ENCODE measurements at places on chromosomes 2 and 18.

GRCh38 chr2:102761763-102762162 lies at the start of gene TMEM182:
Gene TMEM182, plus strand, starts transcription at chr2:102762031. Its CDS starts 187 bp downstream, at chr2:102762218.
- DNase-seq: no peak

DNA sequence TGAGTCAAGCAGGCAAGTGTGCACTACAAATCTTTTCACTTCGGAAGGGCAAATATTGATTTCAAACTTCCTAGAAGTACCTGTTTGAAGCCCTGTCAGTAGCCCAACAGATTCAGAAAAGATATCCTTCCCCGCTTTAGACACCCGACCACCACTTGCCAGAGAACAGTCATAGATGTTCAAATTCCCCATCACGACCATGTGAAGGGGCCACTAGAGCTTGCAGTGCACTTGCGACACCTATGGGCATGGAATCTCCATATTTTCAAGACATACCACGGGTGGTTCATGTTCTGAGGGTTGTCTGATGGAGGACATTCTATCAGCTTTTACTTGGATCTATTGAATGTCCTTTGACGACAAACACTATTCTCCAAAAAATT lies 23.8 kb downstream of the GNLY start:
- DNase-seq: no peak

- no peak for DNase-seq
Measured at GRCh38 chr2:127386246-127386645, 1.5 kb downstream of the MAP3K2 start.

DNA sequence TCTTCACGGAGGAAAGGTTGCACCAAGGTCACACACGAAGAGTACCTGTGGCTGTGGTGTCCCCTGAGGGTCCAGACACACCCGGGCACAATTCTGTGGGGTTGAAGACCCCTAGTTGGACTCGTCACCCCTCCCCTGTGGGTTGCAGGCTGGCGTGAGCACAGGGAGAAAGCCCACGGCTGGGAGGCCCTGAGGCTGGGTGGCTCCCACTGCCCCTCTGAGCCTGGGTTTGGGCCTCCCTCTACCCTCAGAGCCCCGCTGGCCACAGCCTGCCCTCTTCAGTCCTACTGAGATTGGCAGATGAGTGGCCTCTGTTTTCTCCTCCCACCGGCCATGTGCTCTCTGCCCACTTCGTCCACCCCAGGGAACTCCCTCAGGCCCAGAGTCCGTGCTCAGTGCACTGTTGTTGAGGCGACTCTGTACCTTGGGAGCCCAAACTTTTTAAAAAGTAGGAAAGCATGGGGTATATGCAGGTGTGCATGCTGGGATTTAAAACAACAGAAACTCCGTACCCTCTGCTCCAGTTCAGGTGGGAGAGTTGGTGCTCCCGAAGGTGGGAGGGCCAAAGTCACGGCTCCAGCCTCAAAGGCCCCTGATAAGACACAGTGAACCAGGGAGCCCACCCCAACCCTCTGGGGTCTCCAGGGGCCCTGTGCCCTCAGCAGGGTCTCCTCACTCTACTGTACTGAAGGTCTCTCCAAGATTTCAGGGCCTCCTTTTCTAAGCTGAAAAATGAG lies 19.1 kb downstream of the RAMP1 start:
- DNase-seq: no peak

DNA sequence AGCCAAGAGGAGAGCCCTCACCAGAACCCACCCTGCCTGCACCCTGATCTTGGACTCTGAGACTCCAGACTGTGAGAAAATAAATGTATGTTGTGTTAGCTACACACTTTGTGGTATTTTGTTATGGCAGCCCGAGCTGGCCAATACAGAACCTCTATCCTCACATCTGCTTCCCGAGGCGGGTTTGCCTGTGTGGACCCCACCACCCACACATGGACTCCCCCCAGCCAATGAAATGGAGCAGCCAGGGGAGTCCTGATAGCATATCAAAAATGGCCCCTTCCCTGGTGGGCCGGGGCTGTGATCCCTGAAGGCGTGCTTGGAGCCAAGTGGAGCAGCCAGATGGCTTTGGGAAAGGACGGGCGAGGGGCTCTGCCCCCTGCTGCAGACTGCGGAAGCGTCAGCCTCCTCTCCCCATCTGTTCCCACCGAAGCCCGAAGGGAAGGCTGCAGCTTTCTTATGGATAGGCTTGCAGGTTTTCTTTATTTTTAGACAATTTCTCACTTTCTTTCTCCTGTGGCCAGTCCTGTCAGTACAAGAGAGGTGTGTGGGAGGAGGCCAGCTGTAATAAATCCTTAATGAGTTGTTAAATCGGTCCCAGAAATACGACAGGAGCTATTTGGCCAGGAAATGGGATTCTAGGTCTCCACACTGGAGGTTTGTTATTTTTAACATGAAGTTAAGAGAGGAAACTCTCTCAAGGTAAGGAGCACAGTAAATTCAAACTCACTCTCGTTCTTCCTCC lies 34.4 kb downstream of the TEX51 start:
- DNase-seq: no peak

- DNase-seq: no peak
Measured at GRCh38 chr2:145220496-145220895, 700.6 kb upstream of the ZEB2 start.

DNA sequence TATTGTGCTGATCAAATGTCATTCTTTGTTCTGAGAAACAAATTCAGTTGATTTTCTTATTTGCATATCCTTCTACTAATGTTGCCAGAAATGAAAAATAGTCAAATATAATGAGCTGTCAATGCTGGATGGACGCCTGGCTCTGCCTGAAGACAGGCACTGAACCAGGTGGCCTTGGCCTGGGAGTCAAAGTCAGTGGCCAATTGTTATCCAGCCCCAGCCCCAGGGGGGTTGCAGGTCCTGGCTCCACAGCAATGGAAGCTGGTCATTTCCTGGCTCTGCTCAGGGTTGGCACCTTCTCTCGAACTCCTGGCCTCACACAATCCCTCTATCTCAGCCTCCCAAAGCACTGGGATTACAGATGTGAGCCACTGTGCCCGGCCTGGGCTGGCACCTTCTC lies 176.8 kb upstream of the GLI2 start:
- DNase-seq: no peak

All from stimulated activated CD8-positive, alpha-beta memory T cell treated with anti-CD3 and anti-CD28 coated beads, Interleukin-15, amount 100 ng/mL, for 48 hours (primary cell).